ENCODE measurements at places on chromosomes 1 and 21. TPM values are rescaled to one million over a fixed set of nuclear protein-coding genes. Genes with fewer than 3 reads are reported as not detected.

The AK5 gene
- 25.5 TPM for total RNA-seq

The LIN28A gene
- total RNA-seq = not detected

The TPTE gene
- total RNA-seq = not detected

The OR2L2 gene
- 0.17 TPM for total RNA-seq

The C1orf115 gene
- 2.0 TPM for total RNA-seq

The KCNA10 gene
- total RNA-seq = not detected

The CASZ1 gene
- 7.5 TPM for total RNA-seq

The TNFSF4 gene
- 3.9 TPM for total RNA-seq

The IQCC gene
- 2.7 TPM for total RNA-seq

The TMPRSS15 gene
- not detected for total RNA-seq

The CLSTN1 gene
- 109 TPM for total RNA-seq

The KRTAP19-7 gene
- not detected for total RNA-seq

The PGBD5 gene
- total RNA-seq = not detected

The DRAXIN gene
- total RNA-seq = 0.23 TPM

The ADAMTS5 gene
- not detected for total RNA-seq

The KCNE2 gene
- total RNA-seq = not detected

The PCAT6 gene
- not detected for total RNA-seq

The SLC1A7 gene
- not detected for total RNA-seq

The GBP7 gene
- total RNA-seq = 0.17 TPM

The CHD5 gene
- 0.06 TPM for total RNA-seq

The OR6F1 gene
- total RNA-seq = not detected

The PTPN7 gene
- total RNA-seq = 68.4 TPM

The S100B gene
- total RNA-seq = not detected

The FMO1 gene
- not detected for total RNA-seq

The ZNF593OS gene
- not detected for total RNA-seq

The FCRL3 gene
- 4.5 TPM for total RNA-seq

The KCNA3 gene
- total RNA-seq = 124 TPM

The CBR3 gene
- 9.3 TPM for total RNA-seq

The CENPS gene
- total RNA-seq = 7.2 TPM

The DLGAP3 gene
- 1.5 TPM for total RNA-seq

The KCNN3 gene
- 0.06 TPM for total RNA-seq

The MAGI3 gene
- 6.5 TPM for total RNA-seq

The S100A1 gene
- not detected for total RNA-seq

The RGSL1 gene
- total RNA-seq = not detected

The C1orf94 gene
- not detected for total RNA-seq

The MATN1 gene
- total RNA-seq = not detected

The SLC22A15 gene
- total RNA-seq = 1.2 TPM

The TACSTD2 gene
- not detected for total RNA-seq

The EDN2 gene
- total RNA-seq = not detected

Measured in CD4-positive, alpha-beta memory T cell (primary cell).